ENCODE measurements at places on chromosomes 12 and 14. TPM values are rescaled to one million over a fixed set of nuclear protein-coding genes. Genes with fewer than 3 reads are reported as not detected.

The SAMD4A gene
- total RNA-seq: 150 TPM

The DLK1 gene
- 22.7 TPM for total RNA-seq

The ASB2 gene
- 268 TPM for total RNA-seq

The TSPAN19 gene
- not detected for total RNA-seq

The KRT1 gene
- total RNA-seq: 0.15 TPM

The NYNRIN gene
- 7.3 TPM for total RNA-seq

The OVCH1 gene
- 0.07 TPM for total RNA-seq

The HOXC4 gene
- total RNA-seq: not detected

The KLRB1 gene
- 0.30 TPM for total RNA-seq

The GPR68 gene
- total RNA-seq: 0.35 TPM

The CLEC1B gene
- not detected for total RNA-seq
